ENCODE measurements at places on chromosomes 13 and 19.

DNA sequence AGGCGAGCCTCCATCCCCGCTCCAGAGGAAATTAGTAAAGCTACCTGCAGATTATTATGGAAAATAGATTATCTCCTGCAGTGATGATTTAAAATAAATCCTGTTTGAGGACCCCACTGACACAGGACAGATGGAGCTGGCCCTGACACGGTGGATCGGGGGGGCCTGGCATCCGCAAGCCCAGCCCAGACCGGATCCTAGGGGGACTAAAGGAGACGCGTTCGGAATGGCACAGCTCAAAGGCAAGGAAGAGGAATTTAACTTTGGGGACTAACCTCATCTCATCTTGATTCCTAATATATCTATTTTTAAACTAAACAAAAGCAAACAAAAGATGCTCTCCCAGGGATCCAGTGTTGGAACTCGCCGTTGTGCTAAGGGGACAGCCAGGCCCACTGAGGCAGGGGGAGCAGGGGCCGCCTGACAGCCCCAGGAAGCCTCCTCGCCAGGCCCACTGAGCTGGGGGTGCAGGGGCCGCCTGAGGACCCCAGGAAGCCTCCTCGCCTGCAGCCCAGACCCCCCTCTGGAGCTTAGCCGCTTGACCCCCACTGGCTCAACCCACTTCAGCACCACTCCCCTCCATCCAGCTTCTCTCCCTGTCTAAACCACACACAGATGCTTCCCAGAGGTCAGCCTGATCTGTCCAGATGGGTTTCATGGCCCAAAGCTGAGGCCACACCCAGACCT is 78.6 kb downstream of the SPACA7 start:
- no peak for DNase-seq

- no peak for DNase-seq
These were observed 87.8 kb downstream of the MAB21L1 start for GRCh38 chr13:35388441-35389355.

DNA sequence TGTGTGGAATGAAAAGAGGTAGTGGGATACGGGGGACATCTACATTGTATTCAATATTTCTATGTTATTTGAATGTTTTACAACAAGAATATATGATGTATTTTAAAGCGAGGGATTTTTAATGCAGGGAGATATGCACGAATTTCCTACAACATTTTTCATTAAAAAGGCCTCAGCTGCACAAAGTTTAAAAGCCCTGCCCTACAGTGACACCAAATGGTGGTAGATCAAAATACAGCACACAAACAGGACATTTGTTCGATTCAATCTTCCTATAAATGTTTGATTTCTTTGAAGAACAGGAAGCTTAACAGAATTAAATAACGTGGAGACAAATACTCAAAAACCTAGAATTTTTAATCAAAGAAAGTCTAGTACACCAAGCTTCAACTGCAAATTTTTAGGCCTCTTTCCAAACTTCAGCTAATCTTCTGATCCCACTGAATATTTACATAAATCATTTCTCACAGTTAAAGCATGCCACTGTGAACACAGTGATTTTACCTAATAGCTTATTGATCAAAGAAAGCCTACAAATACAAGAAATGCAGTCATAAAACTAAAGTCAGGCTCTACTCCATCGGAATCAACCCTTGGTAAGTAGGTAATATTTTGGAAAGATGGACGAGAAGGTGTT is 257.2 kb downstream of the DIAPH3 start:
- DNase-seq: no peak

DNA sequence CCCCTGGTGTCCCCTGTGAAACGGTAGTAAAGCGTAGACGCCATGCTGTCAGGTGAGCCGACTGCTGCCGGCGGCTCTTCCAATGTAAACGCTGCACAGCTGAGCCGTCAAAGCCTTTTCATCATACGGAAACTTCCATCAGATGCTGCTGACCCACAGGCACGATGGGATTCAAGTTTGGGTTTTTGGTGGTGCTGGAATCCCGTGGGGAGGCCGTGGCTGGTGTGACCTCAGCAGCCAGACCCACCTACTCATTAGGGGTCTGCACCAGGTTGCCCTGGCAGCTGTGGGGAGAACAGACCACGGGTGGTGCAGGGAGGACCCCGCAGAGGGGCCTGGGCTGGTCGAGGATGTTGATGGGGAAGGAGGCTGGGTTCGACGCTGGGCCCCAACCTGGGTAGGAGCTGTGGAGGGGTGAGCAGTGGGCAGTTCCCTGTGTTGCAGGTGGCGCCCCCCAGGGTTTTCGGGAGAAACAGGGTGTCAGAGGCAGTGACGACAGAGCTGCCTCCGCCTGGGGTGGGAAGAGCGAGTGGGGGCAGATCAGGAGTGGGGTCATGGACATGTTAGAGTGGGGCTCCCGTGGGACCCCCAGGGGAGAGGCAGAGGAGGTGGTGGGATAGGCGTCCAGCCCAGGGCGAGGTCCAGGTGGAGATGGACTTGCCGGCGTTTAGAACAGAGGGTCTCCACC is 6.6 kb downstream of the GRIN3B start:
- no peak for DNase-seq

- DNase-seq: no peak
These were observed 880 bp upstream of the TMEM160 start for GRCh38 chr19:47049307-47049700.

- DNase-seq: no peak
These were observed 324.5 kb downstream of the DNAJC15 start for GRCh38 chr13:43347877-43348276.

GRCh38 chr19:57047743-57048142 is 72.0 kb upstream of the USP29 start:
- DNase-seq: no peak

DNA sequence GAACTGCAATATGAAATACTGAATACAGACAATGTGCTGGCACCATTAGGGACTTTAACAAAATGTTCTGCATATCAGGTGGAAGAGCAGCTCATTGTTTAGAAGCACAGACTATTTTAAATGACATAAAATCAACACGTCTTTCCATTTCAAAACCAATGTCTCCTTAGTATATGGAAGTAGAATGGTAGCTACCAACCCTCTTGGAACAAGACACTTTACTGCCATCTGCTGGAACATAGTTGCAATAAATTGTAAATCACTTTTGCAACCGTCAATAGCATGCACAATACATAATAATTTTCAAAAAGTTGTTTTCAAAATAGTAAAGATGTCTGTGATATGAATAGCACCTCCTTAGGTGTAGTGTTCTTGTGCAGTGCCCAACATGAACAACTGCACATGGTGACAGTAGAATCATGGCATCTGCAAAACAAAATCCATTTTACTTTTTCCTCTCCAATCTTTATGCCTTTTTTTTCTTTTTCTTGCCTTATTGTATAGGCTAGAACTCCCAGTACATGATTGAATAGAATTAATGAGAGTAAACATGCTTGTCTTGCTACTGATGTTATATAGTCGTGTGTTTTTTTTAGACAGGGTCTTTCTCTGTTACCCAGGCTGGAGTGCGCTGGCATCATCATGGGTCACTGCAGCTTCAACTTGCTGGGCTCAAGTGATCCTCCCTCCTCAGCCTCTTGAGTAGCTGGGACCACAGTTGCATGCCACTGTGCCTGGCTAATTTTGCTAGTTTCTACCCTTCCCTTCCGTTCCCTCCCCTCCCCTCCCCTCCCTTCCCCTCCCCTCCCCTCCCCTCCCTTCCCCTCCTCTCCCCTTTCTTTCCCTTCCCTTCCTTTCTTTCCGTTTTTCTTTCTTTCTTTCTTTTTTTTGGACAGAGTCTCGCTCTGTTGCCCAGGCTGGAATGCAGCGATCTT is 7.8 kb upstream of the LYPD5 start:
- DNase-seq: peak; percentile 54

DNA sequence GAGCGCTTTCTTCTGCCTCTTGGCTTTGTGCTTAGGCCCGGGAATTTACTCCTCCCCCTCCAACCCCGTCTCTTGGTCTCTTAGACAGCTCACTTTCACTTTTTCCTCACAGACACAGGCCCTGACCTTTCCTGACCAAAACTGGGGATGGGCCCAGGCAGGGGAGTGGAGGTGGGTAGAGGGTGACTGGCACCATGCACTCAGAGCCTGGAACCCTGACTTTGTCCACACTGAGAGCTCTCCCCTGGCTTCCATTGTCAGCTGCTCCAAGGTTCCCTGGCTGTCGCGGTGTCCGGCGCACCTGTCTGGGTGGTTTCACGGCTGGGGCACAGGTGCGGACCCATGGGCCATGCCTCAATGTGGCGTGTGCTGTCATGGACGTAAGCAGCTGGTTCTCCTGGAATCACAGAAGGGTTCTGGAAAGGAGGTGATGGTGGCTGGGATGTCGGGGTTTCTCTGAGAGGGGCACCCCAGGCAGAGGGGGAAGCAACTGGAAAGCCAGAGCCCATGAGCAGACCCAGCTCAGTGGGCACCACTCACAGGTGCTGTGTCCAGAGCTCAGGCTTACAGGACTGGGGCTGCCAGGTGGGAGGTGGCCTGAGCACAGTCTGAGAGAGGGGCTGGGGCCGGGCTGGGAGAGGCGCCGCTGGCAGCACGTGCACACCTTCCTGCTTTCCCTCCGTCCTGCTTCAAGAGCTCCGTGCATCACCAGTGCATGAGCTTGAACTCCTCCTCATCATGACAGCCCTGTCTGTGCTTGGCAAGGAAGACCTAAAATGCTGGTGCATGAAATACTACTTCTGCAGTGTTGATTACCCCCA is 28.0 kb upstream of the C1QTNF9 start:
- no peak for DNase-seq

GRCh38 chr19:2457394-2458037 is 757 bp upstream of the LMNB2 start:
- no peak for DNase-seq

GRCh38 chr13:37375071-37375470 is 223.5 kb downstream of the POSTN start:
- no peak for DNase-seq

- no peak for DNase-seq
These were observed 34.9 kb upstream of the TPP2 start for GRCh38 chr13:102561933-102562332.

DNA sequence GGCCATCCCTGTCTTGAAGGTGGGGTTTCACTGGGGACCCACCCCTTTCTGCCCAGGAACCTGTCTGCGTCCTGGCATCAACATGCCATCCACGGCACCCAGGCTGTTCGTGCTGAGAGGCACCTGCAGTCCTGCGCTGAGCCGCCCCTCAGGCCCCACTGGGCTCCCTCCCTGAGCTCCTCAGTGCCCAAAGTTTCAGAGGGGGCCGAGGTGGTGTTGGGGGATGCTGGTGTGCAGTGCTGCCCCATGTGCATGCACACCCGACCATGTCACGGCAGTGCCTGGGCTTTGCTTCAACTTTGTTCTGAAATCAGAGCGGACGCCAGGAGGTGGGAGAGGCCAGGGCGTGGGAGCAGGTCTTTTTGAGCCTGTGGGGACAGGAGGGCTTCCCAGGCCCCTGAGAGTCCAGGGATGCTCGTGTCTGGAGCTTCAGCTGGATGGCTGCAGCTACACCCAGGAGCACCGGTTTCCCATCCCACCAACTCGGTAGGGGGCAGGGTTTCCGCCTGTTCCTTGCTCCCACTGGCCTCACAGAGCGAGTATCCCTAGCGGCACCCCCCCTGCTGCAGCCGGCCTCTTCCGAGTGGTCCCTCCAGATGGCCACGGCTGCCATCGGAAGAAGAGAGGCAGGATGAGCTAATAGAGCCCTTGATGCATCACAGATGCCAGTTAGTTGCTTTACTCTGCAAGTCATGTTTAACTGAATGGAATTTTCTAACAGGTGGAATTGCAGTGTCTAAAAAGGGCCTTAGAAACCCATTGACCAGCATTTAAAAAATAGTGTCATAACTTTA is 44.0 kb downstream of the WDFY2 start:
- no peak for DNase-seq

DNA sequence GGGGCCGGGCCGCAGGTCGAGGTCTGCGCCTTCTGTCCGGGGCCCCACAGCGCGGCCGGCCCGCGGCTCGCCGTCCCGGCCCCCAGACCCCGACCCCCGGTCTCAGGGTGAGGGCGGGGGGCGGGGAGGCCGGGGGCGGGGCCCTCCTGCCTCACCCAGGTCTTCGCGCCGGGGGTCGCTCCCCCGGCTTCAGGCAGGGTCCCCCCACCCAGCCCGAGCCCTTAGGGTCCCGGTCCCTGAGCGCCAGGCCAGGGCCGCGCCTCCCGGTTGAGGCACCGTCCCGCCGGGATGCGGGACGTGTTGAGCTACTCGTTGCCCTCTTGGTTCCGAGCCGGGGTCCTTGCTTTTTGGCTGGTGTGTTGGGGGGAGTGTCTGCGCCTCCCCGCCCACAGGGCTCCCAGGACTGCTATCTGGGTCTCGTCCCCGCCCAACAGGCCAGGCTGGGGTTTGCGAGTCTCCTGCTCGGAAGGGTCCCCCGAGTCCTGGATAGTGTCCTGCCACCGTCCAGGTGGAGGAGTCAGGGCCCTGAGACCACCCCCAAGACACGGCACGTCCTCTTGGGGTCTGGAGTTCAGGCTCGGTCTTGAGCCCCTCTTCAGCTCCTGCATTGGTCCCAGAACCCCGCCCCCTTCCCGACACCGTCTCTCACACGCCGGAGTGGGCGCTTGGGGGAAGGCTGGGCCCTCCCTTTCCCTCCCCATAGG is 452 bp downstream of the PIAS4 start:
- no peak for DNase-seq

- no peak for DNase-seq
These were observed 37.4 kb downstream of the COG6 start for GRCh38 chr13:39692660-39693438.

- no peak for DNase-seq
These were observed 379.1 kb downstream of the SUCLA2 start for GRCh38 chr13:47621931-47622330.

DNA sequence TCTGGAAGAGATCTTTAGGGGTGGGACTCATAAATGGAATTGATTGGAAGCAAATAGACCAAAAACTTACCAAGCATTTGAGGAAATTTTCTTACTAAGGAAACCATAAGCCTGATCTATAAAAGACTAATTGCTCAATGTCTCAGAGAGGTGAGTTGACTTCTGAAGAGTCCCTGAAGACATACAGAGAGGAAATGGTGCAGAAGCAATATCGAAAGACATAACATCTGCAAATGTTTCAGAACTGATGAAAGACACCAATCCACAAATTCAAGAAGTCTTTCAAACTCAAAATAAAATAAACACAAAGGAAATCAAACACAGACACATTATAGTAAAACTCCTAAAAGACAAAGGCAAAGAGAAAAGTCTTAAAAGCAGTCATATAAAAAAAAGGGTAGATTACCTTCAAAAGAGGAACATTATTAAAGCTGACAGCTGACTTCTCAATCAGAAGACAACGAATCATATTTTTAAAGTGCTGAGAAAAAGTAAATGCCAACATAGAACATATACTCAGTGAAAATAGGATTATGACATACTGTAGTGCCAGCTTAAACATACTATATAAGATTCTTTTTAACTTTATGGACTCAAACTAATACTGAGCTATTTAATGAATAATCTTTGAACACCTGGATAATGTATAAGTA is 45.4 kb upstream of the CALM3 start:
- no peak for DNase-seq

GRCh38 chr13:52109116-52109670 is 19.7 kb downstream of the NEK5 start:
- no peak for DNase-seq

All from CD4-positive, alpha-beta T cell treated with Interleukin-6 at 100 ng/mL for 8 hours (primary cell).